ENCODE measurements at places on chromosomes 5 and 9.

GRCh38 chr5:90131383-90132133 is 278.0 kb downstream of the CETN3 start:
- DNase-seq: peak; percentile 53

DNA sequence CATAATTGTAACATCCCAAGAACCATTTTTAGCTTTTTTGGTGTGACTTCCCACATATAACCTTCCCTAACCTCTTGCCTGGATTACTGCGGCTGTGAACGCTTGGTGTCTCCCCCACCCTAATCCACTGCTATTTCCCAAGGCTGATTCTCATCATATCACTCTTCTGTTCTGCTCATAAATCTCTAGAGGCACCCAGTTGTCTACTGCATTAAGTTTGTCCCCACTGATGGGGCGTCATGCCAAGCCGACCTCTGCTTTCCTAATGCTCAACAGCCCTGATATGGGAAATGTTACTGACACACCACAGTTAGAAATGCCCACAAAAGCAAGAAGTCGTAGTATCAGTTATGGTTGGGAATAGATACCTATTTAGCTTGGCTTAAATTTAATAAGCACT is 24.4 kb downstream of the NPR3 start:
- no peak for DNase-seq

GRCh38 chr5:143593723-143594122 is 190.2 kb upstream of the NR3C1 start:
- no peak for DNase-seq

- DNase-seq: no peak
Measured at GRCh38 chr9:136039488-136039887, 55.6 kb downstream of the NACC2 start.

- DNase-seq: no peak
Measured at GRCh38 chr5:167143716-167144115, 1147.7 kb upstream of the WWC1 start.

DNA sequence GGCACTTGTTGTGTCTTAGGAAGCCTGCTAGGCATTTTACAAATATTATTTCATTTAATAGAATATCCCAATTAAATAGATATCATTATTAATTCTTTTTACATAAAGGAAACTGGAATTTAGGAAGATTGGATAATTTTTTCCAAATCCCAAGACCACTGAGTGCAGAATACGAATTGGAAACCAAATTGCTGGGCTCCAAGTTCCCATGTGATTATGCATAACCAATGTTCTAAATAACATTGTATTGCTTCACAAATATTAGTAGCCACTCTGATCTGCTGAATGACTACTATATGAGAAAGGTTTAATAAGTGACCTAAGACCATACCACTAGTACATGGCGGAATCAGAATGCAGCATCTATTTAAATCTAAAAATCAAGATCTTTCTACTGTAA is 57.7 kb downstream of the ALDH1A1 start:
- DNase-seq: no peak

GRCh38 chr5:125587631-125588030 is 835.6 kb upstream of the GRAMD2B start:
- DNase-seq: no peak

DNA sequence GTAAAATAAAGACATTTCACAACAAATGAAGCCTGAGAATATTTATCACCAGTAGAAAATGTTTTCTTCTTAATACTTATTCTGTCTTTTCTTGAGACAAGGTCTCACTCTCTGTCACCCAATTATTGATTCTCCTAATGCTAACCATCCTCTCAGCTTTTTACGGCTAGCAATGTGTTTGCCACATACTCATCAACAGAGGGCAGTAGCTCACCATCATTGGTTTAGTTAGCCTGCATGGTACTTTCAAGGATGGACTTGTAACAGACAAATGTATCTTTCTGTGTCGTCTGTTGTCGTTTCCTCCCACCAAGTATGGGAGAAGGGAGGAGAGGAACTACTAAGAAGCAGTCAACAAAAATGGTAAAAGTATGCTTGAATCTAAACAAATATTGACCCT is 5.9 kb upstream of the ACO1 start:
- DNase-seq: peak; percentile 66

DNA sequence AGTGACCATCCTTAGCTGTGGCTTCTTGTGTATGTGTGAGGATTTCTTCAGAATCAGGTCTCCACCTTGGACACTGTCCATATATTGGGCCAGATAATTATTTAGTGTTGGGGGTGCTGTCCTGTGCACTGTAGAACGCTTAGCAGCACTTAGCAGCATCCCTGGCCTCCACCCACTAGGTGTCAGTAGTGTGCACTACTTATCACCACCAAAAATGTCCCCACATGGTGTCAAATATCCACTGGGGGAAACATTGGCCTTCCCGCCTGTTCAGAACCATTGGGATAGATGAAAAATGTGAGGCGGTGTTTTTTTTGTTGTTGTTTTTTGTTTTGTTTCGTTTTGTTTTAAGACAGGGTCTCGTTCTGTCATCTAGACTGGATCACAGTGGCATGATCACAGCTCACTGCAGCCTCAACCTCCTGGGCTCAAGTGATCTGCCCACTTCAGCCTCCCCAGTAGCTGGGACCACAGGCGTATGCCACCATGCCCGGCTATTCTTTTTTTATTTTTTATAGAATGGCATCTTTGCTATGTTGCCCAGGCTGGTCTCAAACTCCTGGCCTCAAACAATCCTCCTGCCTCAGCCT is 67.7 kb downstream of the TENT4A start:
- DNase-seq: no peak

DNA sequence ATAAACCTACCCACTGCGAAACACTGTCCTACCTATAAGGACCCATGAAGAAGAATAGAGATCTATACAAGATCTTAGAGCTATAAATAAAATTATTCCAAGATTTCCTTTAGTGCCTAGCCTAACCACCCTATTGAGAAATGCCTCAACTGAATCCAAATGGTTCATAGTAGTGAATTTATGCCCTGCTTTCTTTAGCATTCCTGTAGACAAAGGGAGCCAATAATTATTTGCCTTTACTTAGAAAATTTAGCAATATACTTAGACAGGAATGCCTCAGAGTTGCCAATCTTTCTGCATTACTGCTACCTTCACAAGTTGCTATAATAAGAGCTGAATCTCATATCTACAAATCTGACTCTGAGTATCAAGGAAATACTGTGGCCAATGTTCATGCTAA is 62.6 kb downstream of the PUM3 start:
- DNase-seq: no peak

Measured in GM20000 (cell line).